ENCODE measurements at places on chromosomes 3 and 15.

GRCh38 chr3:123414973-123415775 lies 33.7 kb downstream of the ADCY5 start:
- no peak for DNase-seq

DNA sequence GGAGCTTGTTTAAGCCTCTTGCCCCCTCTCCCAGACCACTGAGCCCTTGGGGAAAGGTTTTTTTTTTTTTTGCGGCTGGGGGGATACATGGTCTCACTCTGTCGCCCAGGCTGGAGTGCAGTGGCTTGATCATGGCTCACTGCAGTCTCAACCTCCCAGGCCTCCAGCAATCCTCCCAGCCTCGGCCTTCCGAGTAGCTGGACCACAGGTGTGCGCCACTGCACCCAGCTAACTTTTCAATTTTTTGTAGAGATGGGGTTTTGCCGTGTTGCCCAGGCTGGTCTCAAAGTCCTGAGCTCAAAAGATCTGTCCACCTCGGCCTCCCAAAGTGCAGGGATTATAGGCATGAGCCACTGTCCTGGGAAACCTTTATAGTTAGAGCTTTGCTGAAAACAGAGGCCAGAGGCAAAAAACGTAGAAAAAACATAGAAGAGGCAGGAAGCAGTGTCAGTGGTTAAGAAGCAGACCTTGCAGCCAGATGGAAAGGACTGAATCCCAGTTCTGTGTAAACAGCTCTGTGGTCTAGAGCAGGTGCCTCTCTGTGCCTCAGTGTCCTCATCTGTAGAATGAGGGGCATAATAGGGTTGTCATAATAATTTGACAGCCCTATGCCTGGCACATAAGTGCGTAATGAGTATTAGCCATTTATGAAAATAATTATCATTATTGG lies 33.1 kb downstream of the CMTM7 start:
- no peak for DNase-seq

DNA sequence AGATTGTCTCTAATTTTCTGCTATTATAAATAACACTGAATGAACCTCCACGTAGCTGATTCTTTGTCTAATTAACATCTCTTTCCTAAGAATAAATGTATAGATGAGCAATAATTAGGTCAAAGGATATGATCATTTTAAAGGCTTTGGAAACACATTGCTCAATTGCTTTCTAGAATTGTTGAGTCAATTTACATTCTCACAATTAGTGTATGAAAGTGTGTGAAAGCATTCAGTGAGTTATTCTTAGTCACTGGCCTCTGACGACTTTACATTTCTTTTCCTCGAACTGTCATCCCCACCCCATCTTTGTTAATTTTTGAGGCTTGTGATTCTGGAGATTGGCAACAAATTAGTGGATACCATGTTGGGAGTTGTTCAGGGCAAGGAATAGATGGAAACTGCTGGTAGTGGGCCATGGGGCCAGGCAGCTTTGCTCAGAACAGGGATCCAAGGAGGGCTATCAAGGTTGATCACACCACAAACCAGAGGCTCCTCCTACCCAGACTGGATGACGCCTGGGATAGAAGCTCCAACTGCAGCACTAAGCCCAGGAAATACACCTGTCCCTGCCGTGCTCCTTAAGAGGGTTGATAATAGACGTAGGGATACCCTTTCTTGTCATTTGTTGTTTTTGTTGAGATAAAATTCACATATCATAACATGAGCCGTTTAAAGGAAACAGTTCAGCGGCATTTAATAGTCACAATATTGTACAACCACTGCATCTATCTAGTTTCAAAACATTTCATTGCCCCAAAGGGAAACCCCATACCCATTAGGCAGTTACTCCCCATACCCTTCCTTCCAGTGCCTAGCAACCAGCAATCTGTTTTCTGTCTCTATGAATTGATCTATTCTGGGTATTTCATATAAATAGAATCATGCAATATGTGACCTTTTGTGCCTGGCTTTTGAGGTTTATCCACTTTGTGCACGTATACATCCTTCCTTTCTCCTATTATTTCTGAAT lies 27.9 kb downstream of the EIF1B start:
- no peak for DNase-seq

DNA sequence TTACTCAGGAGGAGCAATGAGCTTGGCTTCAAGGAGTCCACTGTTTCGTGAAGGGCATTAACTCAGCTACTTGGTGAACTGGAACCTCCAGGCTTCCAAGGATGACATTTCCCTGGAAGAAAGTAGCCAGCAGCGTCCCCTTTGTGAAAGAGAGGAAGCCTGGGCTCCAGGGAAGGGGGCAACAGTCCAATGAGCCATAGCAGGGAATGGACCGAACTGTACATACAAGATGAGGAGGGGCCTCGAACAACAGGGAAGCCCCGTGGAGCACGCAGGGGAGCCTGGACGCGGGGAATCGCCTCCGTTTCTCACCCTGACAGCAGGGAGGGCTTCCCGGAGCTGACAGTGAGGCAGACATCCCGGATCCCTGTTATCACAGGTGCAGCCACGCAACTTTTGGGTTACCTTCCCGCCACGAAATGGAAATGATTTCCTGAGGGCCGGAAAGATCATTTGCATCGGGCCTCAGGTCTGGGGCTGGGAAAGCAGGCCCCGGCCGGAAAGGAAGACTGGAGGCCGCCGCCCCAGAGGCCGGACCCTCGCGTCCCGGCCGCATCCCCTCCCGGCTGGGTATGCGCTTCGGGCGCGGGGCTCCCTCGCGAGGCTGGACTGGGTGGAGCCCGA lies 475 bp upstream of the SPINT1 start:
- no peak for DNase-seq

- DNase-seq = no peak
Observed at GRCh38 chr15:69359722-69360121, 54.4 kb upstream of the KIF23 start.

DNA sequence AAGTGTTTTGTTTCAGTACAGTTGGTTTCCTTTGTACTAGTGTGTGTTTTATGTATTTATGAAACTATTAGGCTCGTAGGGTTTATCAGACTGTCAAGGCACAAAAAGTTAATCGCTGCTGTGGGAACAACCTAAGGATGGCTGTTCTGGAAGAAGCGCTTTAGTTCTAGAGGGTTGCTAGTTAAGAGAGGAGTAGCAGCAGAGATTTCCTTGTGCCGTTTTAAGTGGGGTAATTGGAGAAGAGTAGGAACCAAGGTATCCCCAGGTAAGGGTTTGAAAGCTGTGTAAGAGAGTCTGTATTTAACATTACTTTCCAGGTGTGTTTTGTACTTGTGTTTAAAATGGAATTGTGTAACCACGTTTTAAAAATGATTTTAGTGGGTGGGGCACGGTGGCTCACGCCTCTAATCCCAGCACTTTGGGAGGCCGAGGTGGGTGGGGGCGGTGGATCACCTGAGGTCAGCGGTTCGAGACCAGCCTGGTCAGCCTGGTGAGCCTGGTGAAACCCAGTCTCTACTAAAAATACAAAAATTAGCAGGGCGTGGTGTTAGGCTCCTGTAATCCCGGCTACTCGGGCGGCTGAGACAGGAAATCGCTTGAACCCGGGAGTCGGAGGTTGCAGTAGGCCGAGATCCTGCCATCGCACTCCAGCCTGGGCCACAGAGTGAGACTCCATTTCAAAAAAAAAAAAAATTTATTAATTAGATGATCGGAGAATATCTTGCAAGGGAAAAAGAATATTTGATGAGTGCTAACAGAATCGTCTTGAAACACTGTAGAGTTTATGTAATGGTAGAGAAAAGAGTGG lies 2.6 kb downstream of the MORF4L1 start:
- no peak for DNase-seq

GRCh38 chr3:108134555-108134880 lies 43.7 kb upstream of the CD47 start:
- DNase-seq = no peak

DNA sequence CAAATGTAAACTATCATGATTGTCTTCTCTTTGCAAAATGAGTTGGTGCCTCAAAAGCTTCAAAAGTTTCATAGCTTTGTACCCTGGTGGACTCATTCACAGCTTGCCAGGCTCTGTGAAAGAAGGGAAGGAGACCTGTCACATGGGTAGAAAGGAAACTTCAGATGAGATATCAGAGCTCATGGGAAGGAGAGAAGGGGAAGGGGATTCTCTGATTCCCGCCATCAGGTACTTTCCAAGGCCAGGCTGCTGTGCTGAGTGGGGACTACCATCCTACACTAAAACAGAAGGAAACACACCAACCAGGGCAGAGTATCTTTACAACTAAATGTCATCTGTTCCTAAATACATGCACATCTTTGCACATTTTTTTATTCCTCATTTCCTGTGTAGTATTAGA lies 9.2 kb downstream of the ILDR1 start:
- no peak for DNase-seq

DNA sequence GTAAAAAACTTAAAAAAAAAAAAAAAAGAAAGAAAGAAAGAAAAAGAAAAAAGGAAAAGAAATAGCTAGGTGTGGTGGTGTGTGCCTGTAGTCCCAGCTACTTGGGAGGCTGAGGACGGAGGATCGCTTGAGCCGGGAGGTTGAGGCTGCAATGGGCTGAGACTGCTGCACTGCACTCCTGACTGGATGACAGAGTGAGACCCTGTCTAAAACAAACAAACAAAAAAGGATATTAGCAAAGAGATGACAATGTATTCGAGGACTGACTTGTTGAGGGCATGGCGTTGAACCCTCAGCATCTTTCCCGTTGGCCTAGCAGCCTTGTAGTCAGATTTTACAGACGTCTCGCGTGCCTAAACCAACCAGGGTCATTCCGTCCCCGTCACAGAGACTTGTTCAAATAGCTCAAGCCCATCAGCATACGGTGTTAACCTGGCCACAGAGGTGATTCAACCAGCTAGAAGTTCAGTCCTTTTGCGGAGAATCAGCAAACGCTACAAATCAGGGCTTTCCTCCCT lies 528 bp upstream of the NIT2 start:
- no peak for DNase-seq

DNA sequence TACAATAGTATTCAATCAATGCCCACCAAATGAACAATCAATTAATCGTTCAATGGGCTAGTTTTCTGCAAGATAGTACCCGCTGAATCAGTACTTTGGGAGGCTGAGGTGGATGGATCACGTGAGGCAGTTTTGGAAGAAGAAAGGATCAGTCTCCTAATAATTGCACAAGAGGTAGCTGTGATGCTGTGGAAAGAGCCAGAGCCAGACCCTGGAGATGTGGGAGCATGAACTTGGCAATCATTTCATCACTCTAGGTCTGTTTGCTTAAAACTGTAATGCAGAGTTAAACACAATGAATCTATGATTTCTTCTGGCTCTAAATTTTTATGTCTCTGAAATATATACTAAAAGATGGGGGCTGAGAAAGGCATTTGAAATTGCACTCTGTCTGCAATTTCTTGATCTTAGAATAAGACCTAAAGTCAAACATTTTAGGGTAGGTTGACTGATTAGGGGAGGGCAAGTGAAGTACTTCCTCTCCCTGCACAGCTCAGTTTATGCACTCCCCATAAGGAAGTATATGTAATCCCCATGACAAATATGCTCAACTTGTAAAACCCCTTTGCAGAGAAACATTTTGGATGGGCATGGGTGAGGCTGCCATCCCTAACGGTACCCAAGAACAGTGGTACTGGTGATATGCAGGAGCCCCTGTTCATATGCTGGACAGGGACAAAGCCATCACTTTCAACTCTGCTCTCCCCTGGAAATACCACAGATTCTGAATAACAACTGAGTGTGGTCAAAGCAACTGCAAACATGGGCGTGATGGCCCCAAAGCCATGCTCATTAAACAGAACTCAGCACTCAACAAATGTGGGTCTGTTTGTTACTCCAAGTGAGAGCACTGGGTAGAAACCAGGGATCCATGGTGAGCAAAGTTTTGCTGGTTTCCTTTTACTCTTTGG lies 28.6 kb upstream of the SPATA12 start:
- DNase-seq = no peak

- DNase-seq = no peak
Observed at GRCh38 chr15:44314512-44314911, 26.0 kb downstream of the GOLM2 start.

DNA sequence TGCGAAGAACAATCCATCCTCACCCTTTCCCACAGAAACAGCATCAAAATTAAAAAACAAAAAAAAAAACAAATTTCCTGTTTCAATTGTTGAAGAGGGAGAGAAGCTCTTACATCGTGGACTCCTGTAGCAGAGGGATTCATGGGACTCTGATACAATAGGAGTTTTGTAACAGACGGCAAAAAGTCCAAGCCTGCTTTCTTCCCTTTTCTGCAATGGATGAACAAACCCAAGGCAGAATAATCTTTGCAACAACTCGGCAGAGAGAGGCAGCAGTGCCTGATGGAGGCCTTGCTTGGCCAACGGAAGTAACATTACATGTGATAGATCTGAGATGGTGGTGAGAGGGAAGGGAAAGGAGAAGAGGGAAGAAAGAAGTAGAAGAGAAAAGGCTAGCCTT lies 26.9 kb downstream of the CCR4 start:
- DNase-seq = no peak

DNA sequence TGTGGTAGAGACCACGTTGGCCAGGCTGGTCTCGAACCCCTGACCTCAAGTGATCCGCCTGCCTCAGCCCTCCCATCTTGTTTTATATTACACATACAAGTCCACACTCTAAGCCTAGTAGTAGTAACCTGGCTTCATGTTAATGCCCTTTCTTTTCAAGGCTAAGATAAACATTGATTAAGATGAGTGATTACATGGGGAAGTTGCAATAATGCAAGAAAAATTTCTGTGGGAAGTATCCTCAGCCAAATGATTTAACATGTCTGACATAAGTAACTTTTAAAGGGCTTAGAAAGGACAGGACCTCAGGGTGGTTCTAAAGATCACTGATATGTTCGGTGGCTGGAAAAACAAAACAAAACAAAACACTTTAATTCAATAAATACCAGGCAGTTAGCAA lies 72.1 kb downstream of the SFMBT1 start:
- DNase-seq = no peak

- no peak for DNase-seq
Observed at GRCh38 chr3:146468234-146468633, 1.1 kb downstream of the PLSCR2 start.

GRCh38 chr3:58532794-58533220 lies 4.2 kb downstream of the ACOX2 start:
- DNase-seq = peak; percentile 63

DNA sequence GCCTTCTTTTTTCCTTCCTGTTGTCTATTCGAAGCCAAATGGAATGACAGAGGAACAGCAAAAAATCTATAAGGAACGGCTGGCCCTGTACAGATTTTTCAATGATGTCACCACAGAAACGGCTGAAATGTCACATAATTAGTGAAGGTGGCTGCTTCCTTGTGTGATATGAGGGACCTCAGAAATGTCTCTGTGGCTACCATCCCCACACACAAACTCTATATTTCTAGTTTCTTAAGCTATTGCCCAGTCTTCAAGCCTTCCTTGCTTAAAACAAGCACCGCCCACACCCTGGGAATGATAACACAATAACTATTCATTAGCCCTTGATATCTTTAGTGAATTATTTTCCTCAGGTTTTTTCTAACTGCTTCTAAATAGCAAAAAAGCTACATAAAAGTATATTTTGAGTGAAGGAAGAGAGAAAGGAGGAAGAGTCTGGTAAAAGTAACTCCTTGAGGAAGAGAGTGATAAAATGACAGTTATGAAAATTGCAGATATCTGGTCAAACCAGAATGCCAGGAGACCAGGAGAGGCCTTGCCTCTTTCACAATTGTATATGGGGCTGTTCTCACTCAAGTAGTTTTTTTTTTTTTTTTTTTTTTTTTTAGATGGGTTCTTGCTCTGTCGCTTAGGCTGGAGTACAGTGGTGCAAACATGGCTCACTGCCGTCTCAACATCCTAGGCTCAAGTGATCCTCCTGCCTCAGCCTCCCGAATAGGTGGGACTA lies 38.7 kb downstream of the FMN1 start:
- DNase-seq = no peak

GRCh38 chr3:77601823-77602415 lies 562.0 kb downstream of the ROBO2 start:
- no peak for DNase-seq

- no peak for DNase-seq
Observed at GRCh38 chr3:48064292-48064829, 48.1 kb upstream of the MAP4 start.
